ENCODE measurements at places on chromosomes 3 and 15. TPM values are rescaled to one million over a fixed set of nuclear protein-coding genes. Genes with fewer than 3 reads are reported as not detected.
A peak's percentile ranks its signal among the peaks of the same experiment; 100 is the strongest.

DNA sequence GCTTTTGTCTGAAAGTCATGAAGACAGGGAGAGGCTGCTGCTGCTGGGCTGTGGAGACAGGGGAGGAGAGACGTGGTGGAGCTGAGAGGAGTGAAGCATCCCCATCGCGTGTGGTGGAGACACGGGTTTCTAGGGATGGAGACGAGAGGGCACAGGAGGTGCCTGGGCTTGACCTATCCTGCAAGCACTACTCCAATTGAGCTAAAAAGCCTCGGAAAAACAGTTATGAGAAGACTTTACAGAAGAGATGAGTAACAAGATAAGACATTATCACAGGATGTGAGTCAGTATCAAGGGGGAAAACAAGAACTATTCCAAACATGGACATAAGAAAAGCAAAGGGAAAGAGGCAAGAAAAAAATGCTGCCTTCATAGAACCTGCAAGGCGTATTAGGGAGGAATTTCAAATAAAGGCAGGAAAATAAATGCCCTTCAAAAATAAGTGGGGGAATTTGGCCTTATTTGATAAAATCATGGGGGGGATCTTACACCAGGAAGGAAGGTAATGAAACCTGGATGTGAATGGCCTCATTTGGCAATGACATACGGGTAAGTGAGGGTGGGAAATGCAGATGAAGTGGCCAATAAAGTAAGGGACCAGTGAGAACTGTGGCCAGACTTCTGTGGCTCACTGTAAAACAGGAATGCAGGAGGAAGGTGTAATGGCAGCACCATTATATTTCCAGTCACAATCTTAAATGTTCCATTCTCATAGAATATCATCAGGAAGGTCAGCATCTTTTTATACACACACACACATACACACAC is 97.9 kb downstream of the PLD1 start:
- no peak for DNase-seq

DNA sequence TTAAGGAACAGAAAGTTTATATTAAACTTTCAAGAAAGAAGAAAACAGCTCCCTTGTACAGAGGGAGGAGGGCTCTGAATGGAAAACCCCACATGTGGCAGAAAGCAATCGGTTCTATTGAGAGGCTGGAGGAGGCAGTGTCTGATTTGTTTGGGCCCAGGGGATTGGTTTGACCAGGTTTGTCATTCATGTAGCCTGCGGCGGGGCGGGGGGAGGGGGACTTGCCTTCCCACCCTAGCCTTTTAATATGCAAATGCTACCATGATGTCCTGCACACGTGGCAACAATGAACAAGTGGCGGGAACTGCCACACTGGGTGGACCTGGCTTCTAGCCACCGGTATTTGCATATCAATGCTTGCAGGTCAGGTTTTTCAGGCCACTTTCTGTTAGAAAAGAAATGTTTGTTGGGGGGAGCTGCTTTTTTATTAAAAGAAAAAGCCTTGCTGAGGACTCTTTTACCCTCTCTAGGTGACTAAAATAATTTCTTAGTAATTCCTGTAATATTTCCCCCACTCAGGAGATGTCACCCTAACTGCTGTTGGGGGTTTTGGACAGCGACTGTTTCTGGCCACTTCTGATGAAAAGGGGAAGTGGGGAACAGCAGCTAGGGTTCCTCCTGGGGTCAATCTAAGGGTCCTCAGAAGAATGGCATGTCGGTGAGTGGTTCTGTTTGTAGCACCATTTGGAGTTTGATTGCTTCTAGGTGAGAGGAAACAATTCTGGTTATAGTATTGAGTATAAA is 691.2 kb downstream of the TBL1XR1 start:
- DNase-seq, result no peak

DNA sequence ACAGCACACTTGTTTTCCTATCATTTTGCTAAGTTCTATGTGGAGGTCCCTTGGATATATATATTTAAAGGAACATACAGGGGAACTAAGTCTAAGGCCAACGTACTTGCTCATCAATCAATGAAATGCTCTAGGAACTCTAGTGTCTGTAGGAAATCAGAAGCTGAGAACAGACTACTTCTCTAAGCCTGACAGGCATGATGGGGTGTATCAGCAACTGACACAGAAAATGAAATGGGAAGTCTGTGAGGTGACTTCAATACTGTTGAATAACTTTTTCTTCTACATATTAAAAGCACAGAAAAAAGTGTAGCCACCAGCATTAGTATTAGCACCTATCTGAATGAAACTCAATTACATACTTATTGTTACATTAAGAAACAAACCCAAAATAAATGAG is 56.9 kb upstream of the CSPG5 start:
- DNase-seq, result no peak

- DNase-seq, result no peak
Measured at GRCh38 chr3:193883551-193883950, 252.4 kb upstream of the HES1 start.

- no peak for DNase-seq
Measured at GRCh38 chr3:59482684-59483083, 432.9 kb upstream of the CFAP20DC start.

DNA sequence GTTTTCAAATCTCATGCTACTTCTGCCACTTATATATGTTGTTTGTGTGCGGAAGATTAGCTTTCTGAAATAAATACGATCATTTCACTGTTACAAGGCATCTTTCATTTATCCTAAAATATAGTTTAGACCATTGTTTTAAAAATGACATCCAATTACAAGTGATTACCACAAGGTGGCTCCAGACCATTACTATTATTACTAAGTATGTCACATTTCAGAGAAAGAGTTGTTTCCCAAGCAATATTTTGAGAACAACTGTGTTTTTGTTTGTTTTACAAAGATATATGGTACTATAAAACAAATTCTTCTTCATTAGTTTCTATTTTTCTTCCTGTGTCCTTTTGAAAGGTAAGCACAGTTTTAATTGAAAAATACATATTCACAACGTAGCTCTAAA is 136.0 kb upstream of the RAP2B start:
- DNase-seq, result peak; percentile 25

GRCh38 chr3:76969996-76970615 is 69.8 kb upstream of the ROBO2 start:
- DNase-seq, result no peak

DNA sequence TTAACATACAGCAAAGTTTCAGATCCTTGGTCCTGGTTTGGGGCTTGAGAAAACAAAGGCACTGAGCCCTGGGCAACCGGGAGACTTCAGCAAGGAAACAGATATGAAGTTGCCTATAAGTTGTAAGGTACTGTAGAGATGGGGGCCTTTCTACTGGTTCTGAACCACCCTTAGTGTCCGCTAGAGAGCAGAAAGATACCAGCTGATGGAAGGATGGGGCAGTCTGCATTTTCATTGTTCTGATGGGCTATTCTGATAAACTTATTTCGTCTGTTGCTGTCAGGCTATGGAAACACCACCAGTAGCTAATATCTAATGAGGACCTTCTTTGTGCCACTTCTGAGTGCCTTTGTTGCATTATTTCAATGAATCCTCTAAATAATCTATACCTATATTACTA is 38.7 kb downstream of the FGD5 start:
- DNase-seq, result no peak

DNA sequence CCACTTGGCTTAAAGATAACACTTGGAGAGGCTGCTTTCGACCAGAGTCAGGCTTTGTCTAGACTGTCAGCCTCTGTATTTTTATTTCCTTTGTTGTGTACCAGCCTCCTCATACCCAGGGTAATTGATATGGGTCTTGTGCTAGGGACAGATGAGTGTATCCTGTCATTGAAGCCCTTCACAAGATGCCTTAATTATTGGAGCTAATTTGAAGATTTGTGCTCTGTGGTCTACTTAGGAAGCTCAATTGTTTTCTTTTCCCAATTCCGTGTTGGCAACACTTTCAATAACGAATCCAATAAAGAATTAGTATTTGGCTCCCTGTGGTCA is 60.5 kb upstream of the DPH6 start:
- no peak for DNase-seq

GRCh38 chr15:22806156-22806555 is 19.7 kb downstream of the NIPA1 start:
- no peak for DNase-seq

DNA sequence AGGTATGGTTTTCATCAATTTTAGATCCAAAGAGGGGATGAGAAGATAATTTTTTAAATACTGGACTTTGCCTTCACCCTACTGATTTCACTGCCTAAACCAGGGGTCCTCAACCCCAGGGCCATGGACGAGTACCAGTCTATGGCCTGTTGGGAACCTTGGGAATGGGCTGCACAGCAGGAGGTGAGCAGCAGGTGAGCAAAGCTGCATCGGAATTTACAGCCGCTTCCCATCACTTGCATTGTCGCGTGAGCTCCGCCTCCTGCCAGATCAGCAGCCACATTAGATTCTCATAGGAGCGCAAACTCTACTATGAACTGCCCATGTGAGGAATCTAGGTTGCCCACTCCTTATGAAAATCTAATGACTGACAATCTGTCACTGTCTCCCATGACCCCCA is 76.3 kb upstream of the TTBK2 start:
- DNase-seq, result no peak

- DNase-seq, result no peak
Measured at GRCh38 chr3:160393346-160394008, 5.5 kb downstream of the IFT80 start.

DNA sequence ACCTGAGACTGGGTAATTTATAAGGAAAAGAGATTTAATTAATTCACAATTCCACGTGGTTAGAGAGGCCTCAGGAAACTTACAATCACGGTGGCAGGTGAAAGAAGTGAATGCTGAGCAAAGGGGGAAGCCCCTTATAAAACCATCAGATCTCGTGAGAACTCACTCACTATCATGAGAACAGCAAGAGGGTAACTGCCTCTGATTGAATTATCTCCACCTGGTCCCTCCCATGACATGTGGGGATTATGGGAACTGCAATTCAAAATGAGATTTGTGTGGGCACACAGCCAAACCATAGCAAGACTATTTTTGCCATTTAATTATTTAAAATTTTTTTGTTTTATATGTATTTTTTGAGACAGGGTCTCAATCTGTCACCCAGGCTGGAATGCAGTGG is 27.0 kb upstream of the KCTD6 start:
- no peak for DNase-seq

GRCh38 chr3:4823986-4824925 is 155.0 kb upstream of the BHLHE40 start:
- peak; percentile 50 for DNase-seq

DNA sequence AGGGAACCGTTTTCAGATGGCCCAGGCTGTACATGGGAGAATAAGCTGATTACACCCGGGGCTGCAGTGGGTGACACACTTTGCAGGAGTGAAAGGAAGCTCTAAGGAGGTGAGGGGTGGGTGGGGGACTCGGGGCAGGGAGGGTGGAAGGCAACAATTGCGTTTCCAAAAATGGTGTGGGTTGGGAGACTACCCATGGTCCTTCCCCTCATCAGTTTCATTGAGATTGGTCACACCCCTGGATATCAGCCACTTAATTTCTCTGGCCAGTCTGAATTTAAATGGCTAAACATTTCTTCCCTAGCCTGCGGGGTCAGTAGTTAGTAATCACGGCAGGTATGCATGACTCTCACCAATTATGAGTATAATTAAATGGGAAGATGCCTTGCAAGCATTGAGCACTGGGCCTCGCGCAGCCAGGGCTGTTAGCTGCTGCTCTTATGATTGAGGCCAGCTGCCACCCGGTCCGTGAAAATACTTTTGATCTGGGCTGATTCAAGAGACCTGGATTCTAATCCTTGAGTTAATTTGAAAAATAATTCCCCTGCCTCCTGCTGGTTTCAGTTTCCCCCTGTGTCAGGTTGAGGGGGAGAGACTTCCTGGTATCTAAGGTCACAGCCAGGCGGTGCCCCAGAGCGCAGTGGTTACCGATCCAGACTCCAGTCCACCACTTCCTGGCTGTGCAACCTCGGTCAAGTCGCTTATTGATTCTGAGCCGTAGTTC is 23.3 kb downstream of the SLC6A6 start:
- DNase-seq, result no peak

- DNase-seq, result no peak
Measured at GRCh38 chr3:99409961-99410360, 228.4 kb upstream of the COL8A1 start.

- no peak for DNase-seq
Measured at GRCh38 chr3:64098670-64099069, 75.4 kb upstream of the PSMD6 start.

GRCh38 chr3:188947401-188948280 is 224.1 kb upstream of the TPRG1 start:
- DNase-seq, result peak; percentile 96

- DNase-seq, result no peak
Measured at GRCh38 chr15:60006873-60007272, 2.8 kb downstream of the FOXB1 start.

Gene ACSBG1
- polyA plus RNA-seq, result 1.4 TPM

Gene GRK7
- 0.18 TPM for polyA plus RNA-seq

Gene FBXO40
- 0.02 TPM for polyA plus RNA-seq

Gene IQCF5
- polyA plus RNA-seq, result not detected

Gene ASB14
- 1.4 TPM for polyA plus RNA-seq

Gene GPR27
- 8.7 TPM for polyA plus RNA-seq

Gene GP5
- polyA plus RNA-seq, result 0.40 TPM

Gene SERINC4
- polyA plus RNA-seq, result not detected

Data from left kidney (tissue), 8 donors.